ENCODE measurements at places on chromosomes 3 and 15.

DNA sequence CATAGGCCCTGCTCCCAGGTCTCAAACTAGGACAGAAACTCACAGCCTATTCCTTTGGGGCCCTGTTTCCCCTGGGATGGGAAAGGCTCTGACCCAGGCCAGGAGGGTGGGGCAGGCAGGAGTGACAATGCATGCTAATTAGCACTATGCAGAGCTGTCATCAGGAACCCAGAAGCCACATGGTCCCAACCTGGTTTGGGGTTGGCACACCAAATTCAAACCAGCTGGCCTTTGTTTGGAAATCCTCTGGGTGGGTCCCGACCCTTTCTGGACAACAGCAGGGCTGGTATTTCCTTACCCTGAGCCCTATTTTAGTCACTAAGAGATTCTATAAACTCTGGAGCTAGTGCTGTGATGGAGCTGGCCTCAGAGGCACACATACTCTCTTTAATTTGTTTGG, 166.2 kb downstream of the LRTM1 start:
- no peak for DNase-seq

GRCh38 chr3:172342097-172342659, 106.1 kb downstream of the GHSR start:
- no peak for DNase-seq

GRCh38 chr3:156769721-156770654, 56.2 kb upstream of the LEKR1 start:
- DNase-seq, result no peak

DNA sequence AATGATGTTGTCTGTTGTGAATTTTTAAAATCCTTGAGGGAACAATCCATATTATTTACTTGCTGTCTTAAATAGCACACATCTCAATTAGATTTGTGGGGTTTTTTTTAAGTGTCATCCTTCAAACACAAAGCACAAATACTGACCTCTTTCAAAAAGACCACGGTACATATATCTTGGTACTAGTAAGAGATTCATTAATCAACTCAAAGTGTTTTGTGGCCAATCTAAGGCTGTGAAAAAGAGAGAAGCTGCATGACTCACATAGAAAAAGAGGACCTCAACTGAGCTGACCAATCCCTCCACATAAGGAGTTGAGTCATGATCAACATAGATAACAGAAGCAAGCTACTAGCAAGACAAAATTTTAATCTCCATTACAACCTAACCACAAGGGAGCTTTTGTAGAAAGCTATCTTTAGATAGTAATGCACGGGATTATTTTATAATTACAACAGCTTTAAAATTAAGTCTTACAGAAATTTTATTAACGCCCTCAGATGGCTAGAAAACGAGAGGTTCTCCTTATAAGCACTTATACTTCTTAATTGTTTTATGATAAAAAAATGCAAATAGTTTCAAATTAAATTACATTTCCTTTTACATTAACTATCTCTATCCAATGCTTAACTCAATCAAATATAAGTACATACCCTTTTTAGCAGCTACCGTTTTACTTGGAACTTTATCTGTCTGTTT, 60.5 kb downstream of the TOP2B start:
- peak; percentile 33 for DNase-seq

GRCh38 chr3:129530251-129530791, 1.9 kb downstream of the RHO start:
- peak; percentile 8 for DNase-seq

DNA sequence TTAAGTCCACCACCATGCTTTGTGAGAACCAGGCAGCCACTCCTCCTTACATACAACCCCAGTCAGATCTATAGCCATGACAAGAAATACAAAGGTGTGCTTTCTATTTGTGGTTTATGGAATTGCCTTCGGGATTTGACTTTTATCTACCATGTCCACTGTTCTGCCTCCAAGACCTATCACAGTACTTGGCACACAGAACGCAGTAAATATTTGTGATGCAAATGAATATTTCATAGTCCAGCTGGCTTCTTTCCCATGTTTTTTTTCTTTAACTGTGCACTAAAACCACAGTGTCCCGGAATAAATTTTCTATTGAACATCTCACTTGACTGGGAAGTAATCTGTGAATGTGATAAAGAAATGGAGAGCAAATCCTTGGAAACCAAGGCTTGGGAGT, 314.7 kb downstream of the RORA start:
- no peak for DNase-seq

DNA sequence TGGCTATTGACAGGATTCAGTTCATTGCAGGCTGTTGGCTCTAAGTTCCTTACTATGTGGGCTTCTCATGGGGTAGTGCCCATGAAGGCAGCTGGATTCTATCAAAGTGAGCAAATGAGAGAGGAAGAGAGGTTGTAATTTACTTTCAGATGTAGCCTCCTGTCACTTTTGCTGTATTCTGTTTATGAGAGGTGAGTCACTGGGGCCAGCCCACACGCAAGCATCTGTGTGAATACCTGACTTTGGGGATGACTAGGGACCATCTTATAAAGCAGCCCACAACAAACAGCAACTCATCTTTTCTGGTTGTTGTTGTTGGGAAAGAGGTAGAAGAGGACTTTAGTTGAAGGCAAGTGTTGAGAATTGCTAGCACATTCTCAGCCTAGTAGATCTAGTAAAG, 506.3 kb upstream of the GRM7 start:
- no peak for DNase-seq

GRCh38 chr3:149384911-149385321, 7.5 kb upstream of the TM4SF1 start:
- DNase-seq, result peak; percentile 61

GRCh38 chr3:144429719-144430121, 458.1 kb downstream of the DIPK2A start:
- no peak for DNase-seq

GRCh38 chr15:82958638-82959037, 6.1 kb upstream of the HOMER2 start:
- no peak for DNase-seq

- DNase-seq, result no peak
These were observed 8.9 kb upstream of the ALDH1A2 start for GRCh38 chr15:58074452-58074851.
